ENCODE measurements at places on chromosomes 1 and 21.
A peak's percentile ranks its signal among the peaks of the same experiment; 100 is the strongest.

GRCh38 chr1:162530988-162531319 is 30.6 kb upstream of the UAP1 start:
- DNase-seq: no peak

- no peak for DNase-seq
Measured at GRCh38 chr1:77014073-77014788, 147.0 kb downstream of the ST6GALNAC5 start.

GRCh38 chr1:91851130-91852010 is 34.6 kb downstream of the TGFBR3 start:
- peak; percentile 93 for DNase-seq

DNA sequence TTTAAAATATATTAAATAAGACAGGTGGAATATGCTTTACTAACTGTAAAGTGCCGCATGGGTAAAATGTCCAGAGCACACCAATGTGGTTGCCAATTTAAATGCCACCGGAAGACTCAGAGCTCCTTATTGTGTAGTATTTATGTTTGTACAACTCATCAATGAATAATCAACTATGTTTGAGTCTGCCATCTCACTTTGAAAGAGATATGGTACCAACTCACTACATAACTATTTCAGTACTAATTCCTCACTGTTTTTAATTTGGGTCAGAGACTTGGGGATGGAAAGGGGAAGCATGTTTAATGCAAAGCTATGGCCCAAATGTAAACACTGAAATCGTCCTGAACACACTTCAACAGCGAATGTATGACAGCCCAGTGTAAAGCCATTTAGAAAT is 144.8 kb downstream of the NR5A2 start:
- no peak for DNase-seq

DNA sequence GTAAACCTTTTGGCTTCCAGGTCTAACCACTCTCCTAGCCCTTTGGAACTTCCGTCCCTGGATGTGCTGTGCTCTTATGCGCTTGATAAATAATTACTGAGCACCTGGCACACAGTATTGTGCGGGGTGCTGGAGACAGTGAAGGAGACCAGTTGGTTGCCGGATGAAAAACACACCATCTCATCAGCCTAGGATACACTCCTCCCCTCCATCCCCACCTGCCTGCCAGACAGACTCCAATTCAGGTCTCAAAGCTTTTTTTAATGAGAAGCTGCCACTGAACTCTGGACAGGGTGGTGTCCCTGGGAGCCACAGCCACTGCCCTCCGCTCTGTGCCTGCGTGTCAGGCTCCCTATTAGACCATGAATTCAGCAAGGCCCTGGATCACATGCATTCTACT is 9.2 kb downstream of the GNB1 start:
- no peak for DNase-seq

- DNase-seq: peak; percentile 37
Measured at GRCh38 chr1:226308166-226308722, 720 bp downstream of the LIN9 start.

- no peak for DNase-seq
Measured at GRCh38 chr1:183645531-183645930, 7.6 kb downstream of the APOBEC4 start.

DNA sequence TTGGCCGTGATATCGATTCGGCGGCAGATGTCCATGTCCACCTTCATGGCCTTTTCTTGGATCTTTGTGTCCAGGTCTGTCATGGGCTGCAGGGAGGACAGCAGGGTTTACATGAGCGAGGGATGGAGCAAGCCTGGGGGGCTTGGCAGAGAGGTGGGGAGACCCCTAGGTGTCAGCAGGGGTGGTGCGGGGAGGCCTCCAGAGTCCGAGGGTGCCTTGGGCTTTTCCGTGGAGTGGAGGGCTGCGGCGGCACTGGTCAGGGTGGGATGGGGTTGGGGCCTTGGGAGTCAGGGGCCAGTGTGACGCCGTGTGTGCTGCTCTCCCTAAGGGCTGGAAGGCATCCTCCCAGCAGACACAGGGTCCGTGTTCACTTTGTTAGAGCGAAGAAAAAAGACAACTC is 16.1 kb upstream of the ALDH4A1 start:
- no peak for DNase-seq

- peak; percentile 42 for DNase-seq
Measured at GRCh38 chr1:222618001-222618879, at the start of gene MIA3. Gene MIA3, plus strand, starts transcription at chr1:222618097. Its CDS starts 14 bp downstream, at chr1:222618111.

GRCh38 chr1:219940707-219941106 is 12.3 kb upstream of the SLC30A10 start:
- no peak for DNase-seq

DNA sequence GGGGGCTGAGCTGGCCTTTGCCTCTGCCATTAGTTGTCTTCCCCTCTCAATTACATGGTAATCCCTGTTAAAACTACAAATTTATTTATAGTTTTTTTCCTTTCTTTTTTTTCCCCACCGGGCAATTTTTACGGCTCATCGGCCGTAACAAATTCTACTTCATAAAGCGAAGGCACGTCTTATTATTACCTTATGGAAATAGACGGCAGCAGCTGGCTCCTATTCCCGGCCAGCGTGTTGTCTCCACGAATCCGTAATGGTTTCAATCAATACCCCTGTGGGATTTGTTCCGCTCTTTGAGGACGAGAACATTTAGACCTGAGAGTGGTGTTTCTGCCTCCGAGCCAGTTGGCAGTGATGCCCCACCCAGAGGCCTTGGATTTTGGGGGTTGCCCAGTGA is 52.4 kb upstream of the IGSF21 start:
- DNase-seq: no peak

DNA sequence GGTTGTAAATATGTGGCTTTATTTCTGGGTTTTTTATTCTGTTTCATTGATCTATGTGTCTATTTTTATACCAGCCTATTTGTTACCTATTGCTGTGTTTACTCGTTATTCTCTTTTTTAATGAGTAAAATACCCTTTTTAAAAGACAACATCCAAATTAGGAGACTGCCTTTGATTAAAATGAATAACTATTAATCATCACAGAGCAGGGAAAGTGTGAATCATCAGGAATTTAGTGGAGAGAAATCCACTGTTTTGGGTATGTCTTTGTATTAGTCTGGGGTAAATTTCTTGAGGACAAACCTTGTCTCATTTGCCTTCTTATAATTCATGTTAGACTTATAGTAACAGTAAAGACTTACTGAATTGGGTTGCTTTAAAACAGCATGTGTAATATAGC is 12.1 kb downstream of the DISC1 start:
- DNase-seq: no peak

GRCh38 chr1:21866707-21867043 is 54.6 kb downstream of the LDLRAD2 start:
- DNase-seq: no peak

- DNase-seq: peak; percentile 46
Measured at GRCh38 chr1:163231385-163231784, 28.7 kb upstream of the RGS5 start.

DNA sequence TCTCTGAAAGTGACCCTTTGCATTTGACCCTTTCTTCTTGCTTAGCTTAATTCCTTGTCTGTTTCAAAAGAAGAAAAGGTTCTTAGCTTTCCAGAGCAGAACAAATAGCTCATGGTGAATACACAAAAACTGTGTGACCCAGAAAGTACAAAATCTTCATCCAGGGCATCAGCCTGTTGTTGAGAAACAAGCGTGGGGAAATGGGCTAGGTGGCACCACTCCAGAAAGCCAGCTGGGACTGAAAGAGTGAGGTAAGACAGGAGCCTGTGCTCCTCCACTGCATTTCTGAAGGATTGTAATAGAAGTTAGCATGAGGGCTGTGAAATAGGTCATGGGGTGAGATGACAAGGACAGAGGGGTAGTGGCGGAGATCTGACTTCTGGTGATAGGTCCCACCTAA is 45.8 kb downstream of the CYP2J2 start:
- DNase-seq: no peak

DNA sequence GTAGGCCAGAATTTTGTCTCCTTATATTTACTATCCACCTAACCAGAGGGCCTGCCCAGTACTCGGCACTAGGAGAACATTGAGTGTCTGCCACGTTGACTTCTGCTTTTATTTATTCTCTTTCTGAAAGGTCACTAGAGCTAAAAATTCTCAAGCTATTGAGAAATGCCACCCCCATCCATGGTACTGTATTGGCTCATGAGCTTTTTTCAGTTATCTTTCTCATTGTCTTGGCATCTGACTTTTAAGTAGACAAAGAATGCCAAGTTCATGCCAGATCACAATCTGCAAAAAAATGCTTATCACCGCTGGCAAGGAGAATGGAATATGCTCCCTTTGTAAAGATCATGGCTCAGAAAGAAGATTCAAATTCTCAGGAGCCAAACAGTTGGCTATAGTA is 49.8 kb upstream of the MROH9 start:
- no peak for DNase-seq

- DNase-seq: peak; percentile 60
Measured at GRCh38 chr1:117060441-117061317, 553 bp downstream of the TTF2 start.

GRCh38 chr1:201275253-201275666 is 8.0 kb upstream of the PKP1 start:
- no peak for DNase-seq

DNA sequence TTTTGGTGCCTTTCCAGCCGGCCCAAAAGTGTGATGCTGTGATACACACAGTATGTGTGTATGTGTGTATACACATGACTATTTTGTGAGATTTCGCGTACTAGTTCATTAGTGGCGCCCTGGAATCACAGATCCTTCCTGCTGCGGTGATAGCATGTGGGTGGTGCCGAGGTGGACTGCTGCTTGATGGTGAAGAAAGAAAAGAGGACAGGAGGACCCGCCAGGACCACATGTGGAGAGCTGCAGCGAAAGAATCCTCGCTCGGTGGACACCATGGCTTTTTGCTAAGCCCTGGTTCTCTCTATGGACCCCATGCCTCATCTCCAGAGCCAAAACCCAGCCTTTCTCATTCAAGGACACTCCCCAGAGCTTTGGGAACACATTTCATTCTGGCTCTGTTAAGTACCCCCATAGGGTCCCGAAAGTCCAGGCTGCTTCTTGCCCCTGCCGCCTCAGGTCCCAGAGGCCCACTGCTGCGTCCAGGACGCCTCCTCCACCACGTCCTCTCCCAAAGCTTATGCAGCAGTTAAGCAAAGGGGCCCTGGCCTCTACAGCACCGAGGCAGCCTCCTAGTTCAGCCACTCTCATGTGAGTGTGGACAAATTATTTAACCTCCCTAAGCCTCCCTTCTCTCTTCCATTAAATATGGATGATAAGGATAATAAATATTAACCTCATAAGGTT is 32.8 kb upstream of the COX20 start:
- no peak for DNase-seq

DNA sequence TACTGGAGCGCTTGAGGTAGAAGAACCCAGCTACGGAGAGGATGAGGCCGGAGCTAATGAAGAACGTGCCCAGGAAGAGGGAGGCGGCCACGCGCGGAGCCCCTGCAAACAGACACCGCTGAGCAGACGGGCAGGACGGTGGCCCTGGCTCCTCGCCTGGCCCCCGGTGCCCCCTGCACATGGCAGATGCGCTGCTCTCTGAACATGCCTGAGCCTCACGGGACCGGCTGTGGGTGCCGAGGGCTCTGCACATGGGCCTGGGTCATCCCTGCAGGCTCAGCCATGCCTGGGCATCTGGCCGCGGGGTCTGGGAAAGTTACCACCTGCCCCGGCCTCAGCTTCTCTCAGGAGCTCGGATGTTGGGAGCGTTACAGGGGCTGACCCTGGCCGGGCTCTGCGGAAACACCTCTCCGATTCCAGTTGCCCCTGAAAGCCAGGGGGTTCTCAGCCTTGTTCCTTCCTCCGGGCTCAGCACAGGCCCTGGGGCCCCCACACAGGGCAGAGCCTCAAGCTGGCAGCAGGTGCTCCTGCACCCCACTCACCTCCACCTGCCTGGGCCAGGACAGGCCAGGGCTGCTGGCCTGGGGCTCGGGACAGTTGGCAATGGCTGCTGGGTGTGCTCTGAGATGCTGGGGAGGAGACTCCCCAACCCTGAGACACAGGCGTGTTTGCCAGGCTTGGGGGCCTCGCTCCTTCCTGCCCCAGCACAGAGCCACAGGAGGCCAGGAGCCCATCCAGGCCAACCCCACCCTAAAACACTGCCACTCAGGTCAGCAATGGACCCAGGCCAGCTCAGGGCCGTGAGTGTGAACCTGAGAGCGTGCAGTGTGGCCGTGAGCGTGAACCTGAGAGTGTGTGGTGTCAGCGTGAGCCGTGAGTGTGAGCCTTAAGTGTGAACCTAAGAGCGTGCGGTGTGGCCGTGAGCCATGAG is 12.1 kb upstream of the RNF223 start:
- DNase-seq: no peak

DNA sequence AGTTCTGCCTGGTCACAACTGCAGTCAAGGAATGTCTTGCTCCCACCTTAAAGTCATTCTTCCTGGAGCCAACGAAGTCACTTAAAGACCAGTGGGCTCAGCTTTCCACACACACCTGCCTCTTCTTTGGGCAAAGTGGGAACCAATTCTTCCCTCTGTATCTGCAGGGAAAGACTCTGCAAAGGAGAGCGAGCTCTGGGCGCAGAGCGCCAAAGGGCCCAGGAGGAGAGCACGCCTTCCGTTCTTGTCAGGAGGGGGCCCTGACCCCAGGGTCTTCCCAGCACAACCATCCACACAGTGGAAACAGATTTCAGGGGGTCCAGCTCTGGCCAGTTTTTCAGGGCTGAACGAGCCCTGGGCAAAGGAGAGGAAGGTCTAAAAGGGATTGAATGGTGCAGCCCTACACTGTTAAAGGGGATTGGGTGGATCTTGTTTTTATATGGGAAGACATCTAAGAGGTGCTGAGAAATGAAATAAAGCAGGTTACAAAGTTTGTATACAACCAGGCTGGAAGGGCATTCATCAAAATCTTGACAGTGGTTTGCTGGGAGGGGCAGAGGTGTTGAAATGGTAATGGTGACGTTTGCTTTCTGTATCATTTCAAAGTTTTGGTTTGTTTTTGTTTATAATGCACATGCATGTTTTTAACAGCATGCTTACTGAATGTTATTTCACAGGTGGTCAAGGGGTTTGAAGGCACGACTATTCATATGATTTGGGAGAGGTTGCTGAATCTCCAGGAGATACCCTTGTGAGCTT is 6.8 kb upstream of the OLIG2 start:
- DNase-seq: no peak

GRCh38 chr1:166999075-166999474 is 10.0 kb downstream of the MAEL start:
- DNase-seq: no peak

DNA sequence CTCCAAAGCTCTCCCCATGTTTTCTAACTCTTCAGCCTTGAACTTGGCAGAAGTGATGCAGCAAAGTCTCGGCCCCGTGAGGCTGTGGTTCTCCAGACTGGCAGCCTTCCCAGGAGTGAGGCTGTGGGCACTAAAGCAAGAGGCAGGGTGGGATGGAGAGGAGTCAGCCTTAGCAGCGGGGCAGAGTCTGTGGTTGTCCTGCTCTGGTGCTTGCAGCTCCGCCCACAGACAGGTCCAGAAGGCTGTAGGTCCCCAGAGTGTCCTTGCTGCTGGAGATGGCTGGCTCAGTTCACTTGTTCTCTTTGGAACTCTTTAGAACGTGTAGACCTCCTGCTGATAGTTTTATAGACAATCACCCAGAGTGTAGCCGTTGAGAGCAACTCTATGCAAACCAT is 142.6 kb downstream of the AJAP1 start:
- no peak for DNase-seq

DNA sequence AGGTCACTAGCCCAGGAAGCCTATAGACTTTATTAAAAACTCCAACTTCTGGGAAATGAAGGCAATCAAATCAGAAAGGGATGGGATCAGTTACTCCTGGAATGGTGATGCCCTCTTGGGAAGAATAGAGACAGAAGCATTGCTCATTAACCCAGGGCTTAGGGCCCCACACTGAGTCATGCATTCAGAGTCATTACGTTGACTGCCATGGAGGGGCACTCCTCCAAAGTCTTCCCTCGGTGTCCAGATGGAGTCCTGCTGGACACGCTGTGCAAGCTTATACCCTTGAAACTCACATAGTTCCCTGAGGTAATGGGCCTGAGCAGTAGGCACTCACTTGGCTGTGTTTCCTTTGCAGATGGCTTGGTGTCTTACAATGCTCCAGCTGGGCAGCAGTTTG is 35.2 kb upstream of the HSD17B7 start:
- no peak for DNase-seq

Data from dermis blood vessel endothelial cell (primary cell).